ENCODE measurements at places on chromosomes 4 and X.
A peak's percentile ranks its signal among the peaks of the same experiment; 100 is the strongest.

- no peak overlapping the region for H3K27ac ChIP-seq
- no peak overlapping the region for H3K4me3 ChIP-seq
- H3K4me1 ChIP-seq, result no peaks in the 10 kb centered on the region
Observed at GRCh38 chr4:8587469-8588195, 4.9 kb upstream of the CPZ start.

DNA sequence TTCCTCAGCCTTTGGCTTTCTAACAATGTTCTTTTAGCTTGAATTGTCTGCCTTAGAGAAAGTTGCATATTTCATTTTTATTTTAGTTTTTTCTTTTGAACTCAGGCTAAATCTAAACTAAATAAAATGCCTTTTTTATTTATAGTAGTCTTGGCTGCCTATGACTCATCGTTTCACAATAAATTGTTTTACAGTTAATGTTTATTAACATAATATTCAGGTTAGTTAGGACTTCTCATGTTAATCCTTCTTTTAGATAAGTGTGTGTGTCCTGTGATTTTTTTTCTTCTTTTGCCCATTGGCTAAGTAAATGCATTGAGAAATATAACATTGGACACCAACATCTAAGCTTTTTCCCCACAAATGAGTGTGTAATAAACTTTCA, 1.6 kb downstream of the RP2 start:
- no peak overlapping the region for H3K27ac ChIP-seq
- H3K27me3 ChIP-seq, result peaks cover 3% of the 10 kb centered on the region
- DNase-seq, result no peak
- H3K4me1 ChIP-seq, result no peaks in the 10 kb centered on the region
- peak overlapping the region; percentile 60 for H3K4me3 ChIP-seq
- H3K36me3 ChIP-seq, result no peaks in the 10 kb centered on the region

GRCh38 chr4:77092975-77093374, 17.2 kb upstream of the CCNI start:
- H3K27me3 ChIP-seq, result no peaks in the 10 kb centered on the region
- H3K36me3 ChIP-seq, result no peaks in the 10 kb centered on the region
- H3K4me3 ChIP-seq, result no peak overlapping the region

- H3K27me3 ChIP-seq, result no peaks in the 10 kb centered on the region
- no peak for DNase-seq
- no peak overlapping the region for H3K4me3 ChIP-seq
Observed at GRCh38 chr4:156685308-156685707, 286.3 kb downstream of the PDGFC start.

- no peaks in the 10 kb centered on the region for H3K27me3 ChIP-seq
- H3K4me3 ChIP-seq, result no peak overlapping the region
- no peaks in the 10 kb centered on the region for H3K36me3 ChIP-seq
- no peak overlapping the region for H3K27ac ChIP-seq
- DNase-seq, result no peak
- H3K4me1 ChIP-seq, result no peaks in the 10 kb centered on the region
Observed at GRCh38 chr4:33187035-33187434, 2466.9 kb downstream of the PCDH7 start.

- no peak overlapping the region for H3K27ac ChIP-seq
- H3K36me3 ChIP-seq, result no peaks in the 10 kb centered on the region
- H3K4me1 ChIP-seq, result no peaks in the 10 kb centered on the region
Observed at GRCh38 chr4:62881901-62882300, 1527.3 kb downstream of the TECRL start.

Data from breast epithelium (tissue), 4 donors.